ENCODE measurements at places on chromosomes 3 and 15.

- DNase-seq: no peak
These were observed 6.4 kb upstream of the RTP3 start for GRCh38 chr3:46491089-46492070.

GRCh38 chr3:184635774-184636173, 74.2 kb downstream of the EPHB3 start:
- no peak for DNase-seq

GRCh38 chr15:39472621-39473297, 108.1 kb upstream of the THBS1 start:
- no peak for DNase-seq

DNA sequence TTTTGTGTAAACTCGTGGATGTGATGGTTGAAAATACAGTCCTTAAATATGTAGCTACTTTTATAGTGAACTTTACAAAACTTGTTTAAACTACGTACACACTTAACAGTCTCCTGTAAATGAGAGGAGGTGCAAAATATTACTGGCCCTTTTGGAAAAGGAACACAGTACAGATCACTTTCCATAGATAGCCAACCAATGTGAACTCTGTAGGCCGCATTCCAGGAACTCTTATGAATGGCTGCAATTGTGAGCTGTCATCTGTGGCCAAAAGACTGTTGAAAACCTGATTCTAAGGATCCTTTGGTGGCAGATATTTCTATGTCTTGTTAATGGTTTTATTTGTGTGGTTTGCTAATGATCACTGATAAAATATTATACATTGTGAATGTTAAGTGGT, 6.2 kb downstream of the TSC22D2 start:
- no peak for DNase-seq
